T-cell (primary cell): ENCODE measurements at places on chromosomes 11 and 22. TPM values are rescaled to one million over a fixed set of nuclear protein-coding genes. Genes with fewer than 3 reads are reported as not detected.

DNA sequence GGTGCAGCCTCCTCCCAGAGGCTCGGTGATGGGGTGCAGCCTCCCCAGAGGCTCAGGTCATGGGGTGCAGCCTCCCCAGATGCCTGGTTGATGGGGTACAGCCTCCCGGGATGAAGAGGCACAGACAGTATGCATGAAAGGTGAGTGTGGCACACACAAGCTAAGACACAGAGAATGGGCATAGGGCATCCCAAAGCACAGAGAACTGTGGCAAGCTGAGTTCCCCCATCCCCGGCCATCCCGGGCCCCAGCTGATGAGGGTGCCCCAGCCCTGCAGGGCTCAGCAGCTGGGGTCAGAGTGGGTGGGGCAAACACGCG, 4.8 kb upstream of the SYT8 start:
- H3K36me3 ChIP-seq: no peaks in the 10 kb centered on the region
- DNase-seq: no peak
- no peaks in the 10 kb centered on the region for H3K4me1 ChIP-seq
- no peak overlapping the region for H3K27ac ChIP-seq
- peaks cover 81% of the 10 kb centered on the region for H3K27me3 ChIP-seq
- no peak overlapping the region for H3K4me3 ChIP-seq

DNA sequence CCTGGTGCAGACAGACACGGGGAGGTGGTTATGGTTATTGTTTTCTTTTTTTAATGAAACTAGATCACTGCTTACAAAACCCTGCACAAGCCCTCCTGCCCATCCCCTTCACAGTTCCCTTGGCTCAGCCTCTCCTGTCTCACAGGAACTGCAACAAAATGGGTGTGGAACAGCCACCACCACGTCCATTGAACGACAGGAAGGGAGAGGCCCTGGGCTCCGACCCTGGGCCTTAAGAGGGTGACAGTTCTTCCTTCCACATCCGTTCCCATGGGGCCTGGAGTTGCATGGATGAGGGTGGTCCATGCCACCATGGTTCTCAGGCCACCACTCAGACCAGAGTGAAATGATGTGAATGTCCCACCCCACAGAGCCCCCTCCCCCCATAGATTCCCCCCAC, 15.7 kb downstream of the PRPF19 start:
- no peak for DNase-seq
- H3K36me3 ChIP-seq: peaks cover 5% of the 10 kb centered on the region
- no peak overlapping the region for H3K4me3 ChIP-seq
- H3K27ac ChIP-seq: no peak overlapping the region
- no peaks in the 10 kb centered on the region for H3K27me3 ChIP-seq

GRCh38 chr11:121250843-121251242, 41.7 kb upstream of the SC5D start:
- no peaks in the 10 kb centered on the region for H3K27me3 ChIP-seq
- DNase-seq: no peak
- no peak overlapping the region for H3K4me3 ChIP-seq
- no peak overlapping the region for H3K27ac ChIP-seq
- no peaks in the 10 kb centered on the region for H3K4me1 ChIP-seq

Gene ARFIP2
- 60.3 TPM for total RNA-seq

DNA sequence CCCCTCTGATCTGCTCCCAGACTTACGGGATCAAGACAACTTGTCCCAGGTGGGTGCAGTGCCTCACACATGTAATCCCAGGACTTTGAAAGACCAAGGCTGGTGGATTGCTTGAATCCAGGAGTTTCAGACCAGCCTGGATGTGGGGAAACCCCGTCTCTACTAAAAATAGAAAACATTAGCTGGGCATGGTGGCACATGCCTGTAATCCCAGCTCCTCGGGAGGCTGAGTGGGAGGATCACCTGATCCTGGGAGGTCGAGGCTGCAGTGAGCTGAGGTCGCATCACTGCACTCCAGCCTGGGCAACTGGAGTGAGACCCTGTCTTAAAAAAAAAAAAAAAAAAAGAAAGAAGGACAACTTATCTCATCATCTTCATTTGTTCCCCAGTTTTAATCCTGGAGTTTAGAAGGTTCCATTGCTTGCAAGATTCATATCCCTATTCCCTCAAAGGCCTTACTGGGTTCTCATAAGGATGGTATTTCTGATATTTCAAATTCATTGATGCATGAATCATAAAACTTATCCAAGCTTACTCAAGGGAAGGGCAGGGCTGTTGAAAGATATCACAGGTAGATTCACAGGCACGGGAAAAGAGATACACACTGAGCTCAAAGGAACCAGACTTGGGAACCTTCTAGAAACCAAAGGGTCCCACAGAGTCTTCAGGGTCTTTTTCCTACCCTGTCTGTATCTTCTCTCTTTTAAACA, 14.6 kb downstream of the ENDOD1 start:
- no peak overlapping the region for H3K4me3 ChIP-seq
- no peaks in the 10 kb centered on the region for H3K4me1 ChIP-seq
- peaks cover 8% of the 10 kb centered on the region for H3K36me3 ChIP-seq
- no peak overlapping the region for H3K27ac ChIP-seq
- no peaks in the 10 kb centered on the region for H3K27me3 ChIP-seq

Gene TMEM25
- total RNA-seq: 31.3 TPM

DNA sequence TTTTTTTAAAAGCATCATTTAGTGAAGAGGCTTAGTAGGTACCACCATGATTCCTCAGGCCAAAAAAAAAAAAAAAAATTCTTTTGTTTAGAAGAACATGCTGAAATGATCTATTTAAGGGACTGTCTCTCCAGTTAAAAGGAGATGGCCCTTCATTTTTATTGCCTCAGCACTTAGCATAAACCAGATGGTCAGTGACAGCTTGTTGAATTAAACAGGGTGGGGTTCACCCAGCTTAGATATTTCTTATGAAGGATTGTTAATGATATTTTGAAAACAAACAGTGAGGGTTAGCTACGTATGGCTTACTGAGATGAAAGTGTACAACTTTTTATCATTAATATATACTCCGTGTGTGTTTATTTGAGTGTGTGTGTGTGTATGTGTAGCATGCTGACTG, 203.7 kb downstream of the FAM181B start:
- no peak for DNase-seq
- H3K4me1 ChIP-seq: no peaks in the 10 kb centered on the region
- no peak overlapping the region for H3K27ac ChIP-seq
- H3K27me3 ChIP-seq: no peaks in the 10 kb centered on the region
- H3K4me3 ChIP-seq: no peak overlapping the region
- H3K36me3 ChIP-seq: no peaks in the 10 kb centered on the region

GRCh38 chr11:102456381-102456780, 3.8 kb upstream of the TMEM123 start:
- DNase-seq: no peak
- H3K27me3 ChIP-seq: no peaks in the 10 kb centered on the region
- no peak overlapping the region for H3K27ac ChIP-seq
- H3K4me1 ChIP-seq: peaks cover 23% of the 10 kb centered on the region
- H3K36me3 ChIP-seq: no peaks in the 10 kb centered on the region

DNA sequence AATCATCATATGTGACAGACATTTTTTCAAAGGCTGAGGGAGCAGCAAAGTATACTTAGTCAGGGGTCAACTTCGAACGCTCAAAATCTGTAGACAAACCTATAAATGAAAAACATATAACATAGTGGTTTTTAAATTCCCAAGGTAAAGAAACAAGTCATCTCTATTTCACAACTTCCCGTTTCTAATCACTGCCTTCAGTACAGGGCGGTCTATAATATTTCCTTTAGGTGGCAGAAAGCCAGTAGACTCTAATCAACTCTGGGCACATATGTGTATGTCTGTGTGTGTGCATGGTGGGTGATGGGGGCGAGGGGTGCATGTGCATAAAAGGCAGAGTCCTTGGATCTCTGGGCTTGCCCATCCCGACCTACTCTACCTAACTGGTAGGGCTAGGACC, 55.0 kb upstream of the ARFGAP3 start:
- H3K27ac ChIP-seq: no peak overlapping the region
- no peaks in the 10 kb centered on the region for H3K27me3 ChIP-seq
- no peak for DNase-seq
- H3K36me3 ChIP-seq: peaks cover 6% of the 10 kb centered on the region
- no peak overlapping the region for H3K4me3 ChIP-seq
- no peaks in the 10 kb centered on the region for H3K4me1 ChIP-seq
